Left ventricle myocardium inferior (tissue), 1 donor: ENCODE measurements at places on chromosomes 3 and 15. TPM values are rescaled to one million over a fixed set of nuclear protein-coding genes. Genes with fewer than 3 reads are reported as not detected.
A peak's percentile ranks its signal among the peaks of the same experiment; 100 is the strongest.

GRCh38 chr3:36591959-36592358 lies 172.4 kb downstream of the DCLK3 start:
- no peaks in the 10 kb centered on the region for H3K4me1 ChIP-seq
- H3K27me3 ChIP-seq: peaks cover 6% of the 10 kb centered on the region
- H3K36me3 ChIP-seq: no peaks in the 10 kb centered on the region
- H3K4me3 ChIP-seq: no peak overlapping the region

LRRIQ4 gene
- not detected for total RNA-seq

ANKRD63 gene
- not detected for total RNA-seq

- no peaks in the 10 kb centered on the region for H3K36me3 ChIP-seq
- no peaks in the 10 kb centered on the region for H3K27me3 ChIP-seq
- DNase-seq: no peak
- no peak overlapping the region for H3K27ac ChIP-seq
- H3K4me1 ChIP-seq: no peaks in the 10 kb centered on the region
Measured at GRCh38 chr3:5583920-5584319, 396.4 kb downstream of the EDEM1 start.

COL8A1 gene
- total RNA-seq: 16.4 TPM

GRCh38 chr3:120420360-120420759 lies 30.4 kb downstream of the FSTL1 start:
- H3K27me3 ChIP-seq: no peaks in the 10 kb centered on the region
- H3K36me3 ChIP-seq: peaks cover 5% of the 10 kb centered on the region
- H3K4me1 ChIP-seq: peaks cover 100% of the 10 kb centered on the region
- peak overlapping the region; percentile 90 for H3K27ac ChIP-seq
- no peak overlapping the region for H3K4me3 ChIP-seq

- H3K36me3 ChIP-seq: no peaks in the 10 kb centered on the region
- no peak for DNase-seq
- H3K4me3 ChIP-seq: no peak overlapping the region
- H3K4me1 ChIP-seq: no peaks in the 10 kb centered on the region
Measured at GRCh38 chr15:61655881-61656280, 404.4 kb downstream of the VPS13C start.

GRCh38 chr3:39801216-39801615 lies 8.2 kb upstream of the MYRIP start:
- DNase-seq: no peak
- H3K4me1 ChIP-seq: no peaks in the 10 kb centered on the region
- peaks cover 6% of the 10 kb centered on the region for H3K27me3 ChIP-seq
- no peaks in the 10 kb centered on the region for H3K36me3 ChIP-seq
- H3K27ac ChIP-seq: no peak overlapping the region

GRCh38 chr3:13686367-13687160 lies 137.6 kb downstream of the FBLN2 start:
- no peak overlapping the region for H3K27ac ChIP-seq
- no peaks in the 10 kb centered on the region for H3K36me3 ChIP-seq
- no peak for DNase-seq
- peaks cover 95% of the 10 kb centered on the region for H3K27me3 ChIP-seq

- H3K27ac ChIP-seq: no peak overlapping the region
- peaks cover 23% of the 10 kb centered on the region for H3K36me3 ChIP-seq
- no peak overlapping the region for H3K4me3 ChIP-seq
- no peaks in the 10 kb centered on the region for H3K4me1 ChIP-seq
- no peaks in the 10 kb centered on the region for H3K27me3 ChIP-seq
Measured at GRCh38 chr3:186068243-186068552, 40.7 kb downstream of the ETV5 start.

PLD1 gene
- total RNA-seq: 59.5 TPM

OXTR gene
- 0.14 TPM for total RNA-seq

DNA sequence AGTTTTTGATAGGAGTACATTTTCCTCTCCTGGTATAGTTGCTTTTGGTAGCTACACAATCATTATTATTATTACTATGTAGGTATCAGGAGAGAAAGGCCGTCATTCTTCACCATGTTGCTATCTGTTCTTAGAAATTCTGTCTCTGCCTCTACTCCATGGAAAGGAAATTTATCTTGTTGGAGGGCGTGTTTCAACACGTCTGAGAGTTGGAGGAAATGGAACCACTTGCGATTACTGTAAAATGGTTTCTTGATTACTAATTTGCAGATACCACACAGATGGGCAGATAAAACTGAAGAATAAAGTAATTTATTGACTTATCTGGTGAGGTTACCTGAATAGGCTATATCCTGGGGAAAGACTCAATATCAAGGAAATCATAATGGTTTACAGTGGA lies 488.4 kb downstream of the NR2F2 start:
- no peaks in the 10 kb centered on the region for H3K36me3 ChIP-seq
- H3K4me1 ChIP-seq: no peaks in the 10 kb centered on the region
- no peak for DNase-seq
- H3K4me3 ChIP-seq: no peak overlapping the region

PRR20G gene
- not detected for total RNA-seq

DNA sequence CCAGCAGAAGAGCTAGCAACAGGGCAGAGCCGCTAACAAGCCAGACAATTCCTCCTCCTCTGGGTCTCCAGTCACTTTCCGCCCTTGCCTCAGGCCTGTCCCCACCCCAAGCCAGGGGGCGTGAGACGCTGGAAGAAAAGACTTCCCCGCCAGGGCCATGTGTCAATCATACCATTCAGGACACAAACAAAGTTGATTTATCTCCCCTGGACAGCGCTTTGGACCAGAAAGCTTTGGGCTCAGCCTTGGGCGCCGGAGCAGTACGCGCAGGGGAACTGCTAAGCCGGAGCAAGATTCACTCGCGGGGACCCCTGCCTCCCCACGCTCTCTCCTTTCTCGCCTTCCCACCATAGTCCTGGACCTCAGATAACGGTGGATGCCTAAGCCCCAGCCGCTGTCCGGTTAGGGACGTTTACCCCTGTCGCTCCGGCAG lies 479 bp downstream of the LRRC2 start:
- peak overlapping the region; percentile 78 for H3K4me3 ChIP-seq
- peak; percentile 63 for DNase-seq
- H3K36me3 ChIP-seq: no peaks in the 10 kb centered on the region
- peaks cover 39% of the 10 kb centered on the region for H3K4me1 ChIP-seq

GRCh38 chr3:51401735-51402134 lies 10.7 kb downstream of the RBM15B start:
- H3K4me1 ChIP-seq: peaks cover 19% of the 10 kb centered on the region
- no peaks in the 10 kb centered on the region for H3K27me3 ChIP-seq
- H3K27ac ChIP-seq: no peak overlapping the region
- H3K36me3 ChIP-seq: peaks cover 57% of the 10 kb centered on the region
- H3K4me3 ChIP-seq: no peak overlapping the region
- no peak for DNase-seq

- no peaks in the 10 kb centered on the region for H3K36me3 ChIP-seq
- DNase-seq: no peak
- peaks cover 8% of the 10 kb centered on the region for H3K4me1 ChIP-seq
- no peak overlapping the region for H3K4me3 ChIP-seq
- no peaks in the 10 kb centered on the region for H3K27me3 ChIP-seq
- no peak overlapping the region for H3K27ac ChIP-seq
Measured at GRCh38 chr3:123036352-123037014, 8.9 kb upstream of the SEMA5B start.

DNA sequence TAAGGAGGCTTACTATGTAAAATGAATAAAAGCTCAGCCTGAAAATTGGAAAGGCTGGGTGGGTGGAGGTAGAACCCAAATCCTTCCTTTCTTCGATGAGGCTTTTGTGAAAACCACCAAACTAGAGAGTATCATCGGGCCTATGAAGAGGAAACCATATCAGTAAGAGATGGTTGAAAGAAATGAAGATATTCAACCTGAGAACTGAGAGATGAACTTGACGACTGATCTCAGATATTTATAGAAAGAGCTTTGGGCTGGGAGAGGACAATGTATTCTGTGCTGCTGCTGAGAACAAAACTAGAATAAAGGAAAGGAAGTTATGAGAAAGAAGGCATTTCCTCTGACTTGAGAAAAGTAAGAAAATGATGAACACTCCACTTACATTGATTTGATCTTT lies 236.6 kb downstream of the KCNH8 start:
- H3K4me1 ChIP-seq: no peaks in the 10 kb centered on the region
- no peak for DNase-seq
- no peak overlapping the region for H3K27ac ChIP-seq
- no peaks in the 10 kb centered on the region for H3K27me3 ChIP-seq
- H3K4me3 ChIP-seq: no peak overlapping the region
- H3K36me3 ChIP-seq: no peaks in the 10 kb centered on the region

- peaks cover 36% of the 10 kb centered on the region for H3K36me3 ChIP-seq
- no peak overlapping the region for H3K4me3 ChIP-seq
- no peak for DNase-seq
- H3K27me3 ChIP-seq: no peaks in the 10 kb centered on the region
Measured at GRCh38 chr15:49296258-49296657, 126.2 kb downstream of the GALK2 start.

DNA sequence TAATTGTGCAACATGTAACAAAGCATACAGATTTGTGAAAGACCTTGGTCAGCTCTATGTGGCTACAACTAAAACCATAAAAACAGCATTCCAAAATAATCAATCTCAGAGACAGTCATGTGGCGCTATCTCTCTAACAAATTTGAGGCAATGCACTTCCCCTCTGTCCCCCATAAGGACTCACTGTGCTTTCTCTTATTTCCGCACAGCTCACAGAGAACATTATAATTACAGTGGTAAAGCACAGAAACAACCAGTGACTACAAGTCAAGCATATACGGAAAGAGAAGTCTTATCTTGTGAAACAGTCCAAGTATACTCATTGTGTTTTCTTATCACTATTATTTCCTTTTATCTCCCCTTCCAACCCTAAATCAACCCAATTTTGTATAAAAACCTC lies 64.3 kb downstream of the RYK start:
- no peak overlapping the region for H3K27ac ChIP-seq
- H3K4me3 ChIP-seq: no peak overlapping the region
- H3K4me1 ChIP-seq: no peaks in the 10 kb centered on the region
- no peak for DNase-seq
- H3K36me3 ChIP-seq: peaks cover 48% of the 10 kb centered on the region

GRCh38 chr3:89372456-89372855 lies 265.0 kb downstream of the EPHA3 start:
- H3K27ac ChIP-seq: no peak overlapping the region
- H3K36me3 ChIP-seq: no peaks in the 10 kb centered on the region
- H3K27me3 ChIP-seq: no peaks in the 10 kb centered on the region
- H3K4me1 ChIP-seq: no peaks in the 10 kb centered on the region
- no peak overlapping the region for H3K4me3 ChIP-seq
- DNase-seq: no peak

SYNPR gene
- 0.93 TPM for total RNA-seq

DNA sequence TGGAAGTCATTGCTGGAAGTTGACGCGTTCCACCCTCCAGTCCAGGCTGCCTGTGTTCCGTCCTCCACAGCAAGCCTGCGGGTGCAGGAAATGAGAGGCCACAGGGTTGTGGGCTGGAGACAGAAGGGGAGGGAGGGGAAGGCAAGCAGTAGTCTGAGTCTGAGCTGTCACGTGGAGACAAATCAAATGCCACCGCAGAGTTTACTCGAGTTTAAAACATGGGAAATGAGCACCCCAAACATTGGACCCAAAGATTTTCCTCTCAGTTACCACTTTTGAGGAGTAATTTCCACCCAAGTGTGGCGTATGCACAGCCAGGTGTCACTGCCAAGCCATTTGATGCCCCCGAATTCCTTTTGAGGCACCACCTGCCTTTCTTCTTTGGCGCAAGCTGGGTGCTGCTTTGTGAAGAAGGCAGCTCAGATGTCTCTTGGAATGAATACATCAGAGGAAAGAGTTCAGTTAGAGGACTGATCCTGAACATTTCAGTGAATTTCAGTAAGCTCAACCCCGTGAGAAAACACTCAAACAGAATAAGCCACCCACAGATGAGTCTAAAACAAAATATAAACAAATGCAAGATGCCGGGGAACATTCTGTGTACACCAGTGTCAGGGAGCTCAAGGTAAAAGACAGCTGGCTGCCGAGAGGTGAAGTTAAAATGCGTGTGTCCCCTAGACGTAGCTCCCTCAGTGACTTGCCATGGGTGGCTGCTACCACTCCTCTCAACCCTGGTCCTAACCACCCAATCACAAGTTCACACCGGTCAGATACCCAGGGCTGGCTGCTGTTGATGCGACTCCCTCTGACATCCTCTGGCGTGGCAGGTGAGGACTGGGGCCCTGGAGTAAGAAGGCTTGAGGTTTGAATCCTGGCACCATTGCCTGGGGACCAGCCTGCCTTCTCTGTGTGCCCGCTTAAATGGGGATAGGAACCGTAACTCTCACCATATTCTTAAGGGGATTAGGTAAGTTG lies 203.8 kb downstream of the UACA start:
- H3K27ac ChIP-seq: no peak overlapping the region
- DNase-seq: peak; percentile 27
- peaks cover 30% of the 10 kb centered on the region for H3K27me3 ChIP-seq
- no peak overlapping the region for H3K4me3 ChIP-seq
- no peaks in the 10 kb centered on the region for H3K36me3 ChIP-seq
- H3K4me1 ChIP-seq: peaks cover 7% of the 10 kb centered on the region

DNA sequence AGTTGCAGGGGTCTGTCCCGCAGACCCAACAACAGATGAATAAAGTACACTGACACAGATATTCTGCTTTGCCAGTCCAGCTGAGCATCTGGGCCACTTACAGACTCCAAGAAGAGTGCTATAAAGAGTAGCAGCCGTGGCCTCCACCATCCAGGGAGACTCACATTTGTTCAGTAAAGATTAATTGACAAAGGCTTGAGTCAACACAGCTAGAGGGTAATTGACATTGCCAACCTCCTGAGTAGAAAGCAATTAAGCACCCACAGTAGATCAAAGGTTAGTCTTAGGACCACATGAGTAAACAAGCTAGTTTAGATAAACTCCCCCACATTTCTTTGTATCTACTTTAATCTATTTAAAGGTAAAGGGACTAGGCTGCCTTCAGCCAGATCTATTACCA lies 16.3 kb upstream of the CRTC3 start:
- H3K27ac ChIP-seq: no peak overlapping the region
- DNase-seq: no peak
- no peaks in the 10 kb centered on the region for H3K36me3 ChIP-seq
- no peak overlapping the region for H3K4me3 ChIP-seq

DNA sequence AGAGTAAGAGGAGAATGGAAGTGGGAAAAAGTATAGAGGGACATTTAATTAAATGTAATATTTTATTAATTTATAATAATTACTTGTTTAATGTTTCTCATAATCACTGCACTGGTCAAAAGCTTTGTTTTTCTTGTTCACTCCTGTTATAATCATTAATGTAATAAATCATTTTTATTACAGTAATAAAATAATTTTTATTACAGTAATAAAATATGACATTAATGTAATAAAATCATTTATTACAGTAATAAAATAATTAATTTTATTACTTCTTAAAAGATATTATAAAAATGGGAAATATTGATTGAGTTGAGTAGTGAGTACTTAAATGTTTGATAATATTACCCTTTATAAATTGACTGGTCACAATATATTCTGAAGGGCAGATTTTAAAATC lies 181.1 kb upstream of the SOX2 start:
- no peak for DNase-seq
- H3K27ac ChIP-seq: no peak overlapping the region
- H3K36me3 ChIP-seq: no peaks in the 10 kb centered on the region
- H3K4me3 ChIP-seq: no peak overlapping the region

DNA sequence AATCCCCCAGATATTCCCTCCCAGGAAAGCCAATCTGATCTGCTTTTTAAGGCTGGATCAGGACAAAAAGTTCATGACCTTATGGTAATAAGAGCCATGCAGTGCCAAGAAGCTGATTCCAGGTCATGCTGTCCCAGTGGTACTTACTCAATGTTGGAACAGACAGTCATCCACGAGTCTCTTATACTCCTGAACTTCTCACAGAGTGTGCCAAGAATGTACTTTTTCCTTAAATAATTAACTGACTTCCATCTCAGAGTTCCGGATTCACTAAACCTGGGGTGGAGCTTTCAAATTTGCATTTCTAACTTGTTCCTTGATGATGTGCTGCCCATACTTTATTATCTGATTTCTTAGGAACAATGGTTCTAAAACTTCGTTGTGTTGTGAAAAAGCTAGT lies 3.4 kb upstream of the P3H2 start:
- no peak overlapping the region for H3K4me3 ChIP-seq
- no peak for DNase-seq
- H3K36me3 ChIP-seq: no peaks in the 10 kb centered on the region
- H3K4me1 ChIP-seq: peaks cover 21% of the 10 kb centered on the region
- H3K27ac ChIP-seq: no peak overlapping the region
- H3K27me3 ChIP-seq: peaks cover 57% of the 10 kb centered on the region
